ENCODE measurements at places on chromosomes 3 and 15.

DNA sequence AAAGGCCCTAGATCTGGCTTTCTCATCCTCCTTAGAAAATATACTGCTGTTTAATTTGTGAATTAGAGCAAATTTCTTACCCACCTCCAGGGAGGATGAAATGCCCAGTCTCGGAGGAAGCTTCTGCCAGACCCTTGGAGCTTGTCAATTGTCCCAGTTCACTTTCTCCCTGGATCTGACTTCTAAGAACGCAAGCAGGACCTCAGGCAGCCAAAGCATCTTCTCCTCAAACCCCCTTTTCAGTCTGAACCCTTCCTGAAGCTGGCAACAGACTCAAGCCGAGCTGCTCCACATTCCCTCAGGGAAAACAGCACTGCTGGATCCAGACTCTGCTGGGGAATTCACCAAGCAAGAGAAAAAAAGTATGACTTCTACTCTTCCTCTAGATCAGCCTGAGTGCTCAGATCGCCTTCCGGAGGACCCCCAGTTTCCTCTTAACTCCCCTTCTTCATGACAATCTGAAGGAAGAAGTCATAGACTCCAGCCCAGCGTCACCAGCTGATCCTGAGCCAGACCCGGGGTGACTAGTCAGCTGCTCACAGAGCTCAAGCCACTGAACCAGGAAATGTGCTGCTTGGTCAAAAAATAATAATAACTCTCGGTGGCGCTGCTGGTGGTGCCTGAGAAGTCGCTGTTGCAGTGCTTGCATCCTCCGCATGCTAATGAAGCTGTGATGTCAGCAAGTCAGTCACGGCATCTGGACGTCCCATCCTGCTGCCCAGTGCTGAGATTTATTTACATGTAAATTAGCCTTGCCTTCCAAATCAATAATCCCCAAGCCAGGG lies at the start of gene PRICKLE2:
Gene PRICKLE2, minus strand, starts transcription at position 641 of the 785 bp plus-strand sequence. CDS start 26,539 bp downstream, outside the sequence.
- DNase-seq = peak; percentile 81

DNA sequence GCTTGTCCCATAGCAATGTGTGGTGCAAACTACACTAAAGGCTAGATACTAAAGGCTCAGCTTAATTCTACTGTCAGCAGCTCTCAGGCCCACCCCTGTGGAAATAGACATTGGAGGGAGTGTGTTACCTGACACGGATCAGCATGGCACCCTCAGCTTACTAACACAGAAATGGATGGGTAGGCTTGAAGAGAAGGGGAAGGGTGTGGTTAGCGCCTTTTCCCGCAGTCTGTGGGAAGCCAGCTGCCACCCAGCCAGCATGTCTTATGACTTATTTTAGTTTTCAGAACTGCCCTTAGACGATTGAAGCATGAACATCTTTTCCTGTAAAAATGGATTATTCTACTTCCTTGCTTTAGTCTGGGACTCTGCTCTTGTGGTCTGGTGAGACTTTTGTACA lies 25.8 kb upstream of the ADPGK start:
- no peak for DNase-seq

- DNase-seq = no peak
Observed at GRCh38 chr15:68188647-68189046, 16.5 kb downstream of the CALML4 start.

DNA sequence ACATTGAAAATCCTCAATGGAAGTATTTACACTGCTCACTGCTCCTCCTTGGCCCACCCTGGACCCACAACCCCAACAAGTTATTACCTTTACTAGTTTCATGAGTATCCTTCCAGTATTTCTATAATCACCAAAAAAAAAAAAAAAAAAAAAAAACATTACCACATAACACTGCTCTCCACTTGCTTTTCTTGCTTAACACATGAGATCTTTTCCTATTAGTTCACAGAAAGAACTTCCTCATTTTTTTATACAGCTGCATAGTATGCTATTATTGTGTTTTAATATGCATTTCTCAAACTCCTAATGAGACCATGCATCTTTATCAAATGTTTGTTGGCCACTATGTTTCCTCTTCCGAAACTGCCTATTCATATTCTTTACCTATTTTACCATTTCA lies 14.6 kb downstream of the GABPB1 start:
- DNase-seq = no peak

DNA sequence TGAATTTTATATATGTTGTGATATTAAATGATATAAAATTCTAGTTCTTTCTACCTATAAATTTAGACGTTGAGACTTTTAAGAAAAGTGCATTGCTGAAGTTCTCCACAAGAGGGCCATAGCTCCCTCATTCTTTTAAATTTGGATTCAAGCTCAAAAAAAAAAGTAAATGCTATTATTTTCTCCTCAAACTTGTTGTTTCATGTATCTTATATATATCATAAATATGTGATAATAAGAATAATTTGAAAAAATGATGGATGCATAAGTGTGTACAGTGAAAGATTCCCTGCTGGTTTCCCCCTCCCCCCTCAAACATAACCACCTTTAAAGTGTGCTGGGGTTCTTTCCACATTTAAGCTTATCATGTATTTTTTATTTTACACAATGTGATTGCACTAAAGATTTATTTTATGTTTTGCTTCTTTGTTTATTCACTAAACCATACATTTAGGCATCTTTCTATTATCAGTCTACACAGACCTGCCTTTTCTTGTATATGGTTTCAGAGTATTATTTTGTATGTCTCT lies 769.4 kb upstream of the GOLIM4 start:
- no peak for DNase-seq
